ENCODE measurements at places on chromosomes 4 and X. TPM values are rescaled to one million over a fixed set of nuclear protein-coding genes. Genes with fewer than 3 reads are reported as not detected.

Gene UNC5C
- total RNA-seq: not detected

Gene GLRA3
- total RNA-seq: not detected

Gene STK26
- total RNA-seq: 54.0 TPM

Gene NAP1L3
- 5.4 TPM for total RNA-seq

Measured in activated naive CD4-positive, alpha-beta T cell treated with anti-CD3 and anti-CD28 coated beads for 36 hours (primary cell).